Vagina (tissue), 2 donors: ENCODE measurements at places on chromosomes 5 and 9. TPM values are rescaled to one million over a fixed set of nuclear protein-coding genes. Genes with fewer than 3 reads are reported as not detected.

DNA sequence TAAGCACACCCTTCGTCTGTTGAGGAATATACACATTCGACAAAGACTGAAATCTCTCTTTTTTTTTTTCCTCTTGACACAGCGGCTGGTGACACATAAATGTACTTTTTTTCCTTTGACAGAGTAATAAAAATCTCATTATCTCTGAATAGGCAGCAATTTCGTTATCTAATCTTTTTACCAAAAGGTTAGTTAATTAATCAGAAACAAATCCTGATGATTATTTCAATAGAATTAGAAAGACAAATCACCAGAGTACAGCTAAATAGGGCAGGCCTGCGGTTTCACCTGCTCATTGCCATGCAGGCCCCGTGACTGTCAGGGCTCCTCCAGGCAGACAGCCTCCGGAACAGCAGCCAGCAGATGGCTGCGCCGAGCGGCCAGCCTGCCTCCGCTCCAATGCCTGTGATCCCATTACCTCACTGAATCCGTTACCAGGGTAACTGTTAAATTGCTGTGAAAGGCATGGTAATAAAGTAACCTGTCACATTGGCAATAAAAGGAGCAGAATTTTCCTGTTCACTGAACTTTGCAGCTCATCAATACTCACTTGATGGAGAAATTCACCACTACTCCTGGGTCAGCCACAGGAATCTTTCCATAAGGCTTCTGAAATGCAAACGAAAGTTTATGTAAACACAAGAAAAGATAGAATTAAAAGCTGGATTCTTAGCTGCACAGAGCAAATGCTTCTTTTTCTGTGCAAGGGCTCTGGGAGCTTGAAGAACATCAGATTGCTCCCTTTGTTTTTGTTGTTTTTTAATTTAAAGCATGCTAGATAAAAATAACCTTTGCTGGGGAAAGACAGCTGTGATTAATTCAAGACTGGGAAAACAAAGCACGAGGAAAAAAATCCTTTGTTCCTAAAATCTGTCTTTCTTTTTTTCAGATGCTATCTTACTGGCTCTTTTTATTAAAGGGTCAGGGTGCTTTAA lies 666.4 kb upstream of the ZNF608 start:
- peak overlapping the region; percentile 17 for H3K4me3 ChIP-seq
- H3K4me1 ChIP-seq, result peaks cover 62% of the 10 kb centered on the region
- no peaks in the 10 kb centered on the region for H3K36me3 ChIP-seq
- H3K27me3 ChIP-seq, result no peaks in the 10 kb centered on the region
- peak overlapping the region; percentile 40 for H3K27ac ChIP-seq

DNA sequence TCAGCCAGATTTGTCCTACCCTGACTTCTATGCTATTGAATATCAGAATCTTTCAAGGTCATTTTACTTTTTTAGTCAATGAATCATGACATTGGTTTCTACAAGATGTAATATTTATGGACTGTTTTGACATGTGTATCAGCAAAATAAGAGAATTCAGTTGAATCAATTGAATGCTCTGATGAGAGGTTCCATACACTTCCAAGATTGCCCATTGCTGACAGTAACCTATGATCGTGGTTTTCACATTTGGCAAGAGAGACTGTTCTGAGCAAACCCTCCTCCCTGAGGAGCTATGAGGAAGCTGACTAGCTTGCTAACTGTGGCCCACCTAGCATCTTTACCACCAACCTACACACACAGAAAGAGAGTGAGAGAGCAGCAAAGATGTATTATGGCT lies 56.7 kb upstream of the FST start:
- no peak overlapping the region for H3K4me3 ChIP-seq
- H3K27ac ChIP-seq, result no peak overlapping the region
- no peaks in the 10 kb centered on the region for H3K27me3 ChIP-seq
- H3K36me3 ChIP-seq, result no peaks in the 10 kb centered on the region

DNA sequence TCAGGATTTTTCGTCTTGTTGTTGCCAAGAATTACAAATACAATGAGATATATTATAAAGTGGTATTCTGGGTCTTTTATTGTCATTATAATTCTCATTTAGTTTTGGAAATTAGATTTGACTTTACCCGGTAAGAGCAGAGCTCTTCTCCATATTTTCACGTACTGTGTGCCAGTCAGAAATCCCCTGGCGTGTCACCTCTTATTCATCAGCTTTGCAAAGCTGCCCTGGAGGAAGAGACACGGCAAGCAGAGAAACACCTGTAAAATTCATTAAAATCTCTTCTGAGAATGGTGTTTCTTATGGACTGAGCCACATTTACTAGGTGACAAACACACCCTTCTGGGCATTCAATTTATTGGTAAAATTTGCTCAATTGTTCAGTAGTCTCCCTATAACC lies 440.4 kb downstream of the HINT1 start:
- no peaks in the 10 kb centered on the region for H3K27me3 ChIP-seq
- no peak for DNase-seq
- H3K4me3 ChIP-seq, result no peak overlapping the region
- no peak overlapping the region for H3K27ac ChIP-seq
- no peaks in the 10 kb centered on the region for H3K4me1 ChIP-seq
- H3K36me3 ChIP-seq, result no peaks in the 10 kb centered on the region

- H3K27ac ChIP-seq, result no peak overlapping the region
- H3K4me3 ChIP-seq, result no peak overlapping the region
- H3K4me1 ChIP-seq, result no peaks in the 10 kb centered on the region
- DNase-seq, result no peak
- H3K27me3 ChIP-seq, result no peaks in the 10 kb centered on the region
Observed at GRCh38 chr5:10615693-10616092, 51.8 kb downstream of the ANKRD33B start.

The LECT2 gene
- not detected for total RNA-seq

GRCh38 chr5:179287631-179288030 lies 57.6 kb downstream of the ADAMTS2 start:
- no peaks in the 10 kb centered on the region for H3K36me3 ChIP-seq
- no peak overlapping the region for H3K4me3 ChIP-seq
- no peak for DNase-seq
- H3K27me3 ChIP-seq, result no peaks in the 10 kb centered on the region
- H3K4me1 ChIP-seq, result peaks cover 43% of the 10 kb centered on the region

The PCDHGB7 gene
- total RNA-seq, result 14.2 TPM

- no peaks in the 10 kb centered on the region for H3K27me3 ChIP-seq
- no peak for DNase-seq
- no peaks in the 10 kb centered on the region for H3K36me3 ChIP-seq
- H3K4me3 ChIP-seq, result no peak overlapping the region
- H3K27ac ChIP-seq, result no peak overlapping the region
- H3K4me1 ChIP-seq, result no peaks in the 10 kb centered on the region
Observed at GRCh38 chr9:106017198-106017740, 322.9 kb downstream of the TMEM38B start.

DNA sequence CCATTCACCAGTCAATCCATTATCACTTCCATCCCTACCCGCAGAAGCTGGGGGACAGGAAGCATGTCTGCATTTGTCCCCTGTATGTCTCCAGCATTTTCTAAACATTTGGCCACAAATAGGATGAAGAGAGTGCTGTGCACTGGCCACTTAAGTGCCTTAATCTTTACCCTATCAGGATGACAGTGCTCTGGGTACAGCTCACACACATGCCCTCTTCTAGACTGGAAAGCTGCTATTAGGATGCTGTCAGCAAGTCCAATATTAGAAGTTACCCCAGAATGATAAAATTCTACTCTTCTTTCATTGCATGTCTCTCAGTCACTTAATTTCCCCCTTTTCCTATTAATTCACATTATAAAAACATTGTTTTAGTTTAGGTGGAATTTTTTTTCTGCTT lies 168.4 kb downstream of the RASEF start:
- no peak overlapping the region for H3K4me3 ChIP-seq
- no peaks in the 10 kb centered on the region for H3K27me3 ChIP-seq
- H3K4me1 ChIP-seq, result no peaks in the 10 kb centered on the region
- H3K27ac ChIP-seq, result no peak overlapping the region
- no peaks in the 10 kb centered on the region for H3K36me3 ChIP-seq

- H3K4me3 ChIP-seq, result no peak overlapping the region
- DNase-seq, result no peak
- no peaks in the 10 kb centered on the region for H3K27me3 ChIP-seq
- H3K4me1 ChIP-seq, result no peaks in the 10 kb centered on the region
- no peak overlapping the region for H3K27ac ChIP-seq
- H3K36me3 ChIP-seq, result no peaks in the 10 kb centered on the region
Observed at GRCh38 chr5:170469414-170469813, 34.4 kb upstream of the KCNIP1 start.

- H3K27me3 ChIP-seq, result no peaks in the 10 kb centered on the region
- H3K4me1 ChIP-seq, result peaks cover 20% of the 10 kb centered on the region
- H3K27ac ChIP-seq, result peak overlapping the region; percentile 56
- DNase-seq, result no peak
- H3K36me3 ChIP-seq, result no peaks in the 10 kb centered on the region
- H3K4me3 ChIP-seq, result no peak overlapping the region
Observed at GRCh38 chr9:130118841-130119518, 53.2 kb upstream of the NCS1 start.

DNA sequence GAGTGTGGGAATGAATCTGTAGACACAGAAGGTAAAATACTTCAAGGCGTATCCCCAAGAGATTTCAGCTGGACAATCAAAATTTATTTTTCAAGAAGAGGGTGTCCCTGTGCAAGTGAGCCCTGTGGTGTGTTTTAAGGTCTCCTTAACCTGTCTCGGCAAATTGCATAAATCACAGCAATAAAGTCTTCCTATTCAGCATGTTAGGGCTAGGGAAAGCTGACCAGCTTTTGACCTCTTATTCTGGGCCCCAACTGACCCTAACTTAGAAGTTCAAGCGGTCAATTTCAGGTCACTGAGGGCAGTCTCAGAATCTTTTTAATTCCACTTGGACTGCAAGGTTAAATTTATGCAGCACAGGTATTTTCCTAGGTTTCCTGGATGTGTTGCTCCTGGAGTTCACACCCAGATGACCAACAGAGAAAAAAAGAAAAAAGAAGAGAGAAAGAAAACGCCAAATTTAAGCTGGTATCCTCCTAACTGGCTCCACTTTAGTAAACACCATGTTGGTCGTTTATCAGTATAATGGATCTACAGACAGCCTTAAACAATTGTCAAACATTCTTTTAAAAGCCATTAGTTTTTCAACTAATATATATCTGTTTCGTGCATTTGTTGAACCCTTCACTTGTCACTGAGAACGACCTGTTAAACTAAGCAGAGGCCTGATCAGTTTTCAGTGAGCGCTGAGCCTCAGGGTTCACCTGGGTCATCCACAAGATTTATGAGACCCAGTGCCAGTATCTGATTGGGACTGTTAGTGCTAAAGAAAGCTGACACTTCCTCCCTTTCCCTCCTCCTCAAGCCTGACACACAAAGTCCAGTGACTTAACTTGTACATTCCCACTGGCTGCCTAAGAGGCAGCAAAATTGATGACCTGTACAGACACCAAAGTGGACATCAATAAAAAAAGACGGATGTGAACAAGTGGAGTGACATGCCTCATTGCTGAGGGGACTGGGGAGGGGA lies 546.1 kb downstream of the NR2F1-AS1 start:
- H3K4me3 ChIP-seq, result no peak overlapping the region
- H3K27me3 ChIP-seq, result no peaks in the 10 kb centered on the region
- H3K4me1 ChIP-seq, result no peaks in the 10 kb centered on the region
- no peak for DNase-seq

GRCh38 chr5:103340132-103340531 lies 81.6 kb downstream of the MACIR start:
- H3K4me3 ChIP-seq, result no peak overlapping the region
- no peaks in the 10 kb centered on the region for H3K36me3 ChIP-seq
- H3K27me3 ChIP-seq, result no peaks in the 10 kb centered on the region
- no peak for DNase-seq

The FAM169A gene
- total RNA-seq, result 0.98 TPM

- DNase-seq, result no peak
- no peaks in the 10 kb centered on the region for H3K36me3 ChIP-seq
- no peaks in the 10 kb centered on the region for H3K27me3 ChIP-seq
- no peak overlapping the region for H3K4me3 ChIP-seq
Observed at GRCh38 chr9:118414676-118415075, 710.5 kb downstream of the TLR4 start.

DNA sequence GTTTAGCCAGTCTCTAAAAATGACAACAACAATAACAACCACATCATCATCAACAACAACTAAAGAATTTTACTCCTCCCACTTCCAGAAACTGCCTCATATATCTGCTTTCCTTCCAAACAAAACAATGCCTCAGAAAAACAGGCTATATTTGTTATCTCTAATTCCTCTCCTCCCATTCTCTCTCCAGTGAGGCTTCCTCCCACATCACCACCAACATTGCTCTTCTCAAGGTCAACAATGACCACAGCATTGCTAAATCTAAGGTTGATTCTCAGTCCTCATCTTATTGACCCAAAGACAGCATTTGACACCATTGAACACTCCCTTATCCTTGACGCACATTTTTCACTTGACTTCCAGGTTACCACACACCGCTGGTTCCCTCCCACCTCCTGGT lies 38.1 kb upstream of the PRUNE2 start:
- no peak overlapping the region for H3K27ac ChIP-seq
- H3K4me1 ChIP-seq, result no peaks in the 10 kb centered on the region
- no peak overlapping the region for H3K4me3 ChIP-seq

GRCh38 chr5:124921694-124922093 lies 175.3 kb upstream of the ZNF608 start:
- no peaks in the 10 kb centered on the region for H3K36me3 ChIP-seq
- H3K27ac ChIP-seq, result no peak overlapping the region
- no peak for DNase-seq

DNA sequence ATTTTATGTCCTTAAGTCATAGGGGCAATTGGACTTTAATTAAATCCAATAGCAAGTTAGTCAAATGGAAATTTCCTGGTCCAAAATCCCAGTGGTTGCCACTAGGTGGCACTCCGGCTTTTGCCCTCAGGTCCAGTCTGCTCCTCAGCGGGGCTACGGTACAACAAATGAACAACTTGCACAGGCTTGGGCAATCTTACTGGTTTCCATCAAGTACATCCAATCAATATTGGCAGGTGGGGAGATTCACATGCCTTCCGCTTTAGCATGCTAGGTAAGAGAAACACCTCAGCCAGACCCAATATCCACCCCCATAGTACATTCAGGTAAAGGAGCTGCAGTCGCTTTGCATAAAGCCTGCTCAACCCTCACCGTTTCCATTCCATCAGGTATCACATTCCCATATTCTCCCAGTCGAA lies 6.3 kb upstream of the MXD3 start:
- DNase-seq, result no peak
- no peaks in the 10 kb centered on the region for H3K36me3 ChIP-seq
- no peak overlapping the region for H3K4me3 ChIP-seq
- H3K27ac ChIP-seq, result no peak overlapping the region
- H3K27me3 ChIP-seq, result no peaks in the 10 kb centered on the region
- H3K4me1 ChIP-seq, result no peaks in the 10 kb centered on the region

DNA sequence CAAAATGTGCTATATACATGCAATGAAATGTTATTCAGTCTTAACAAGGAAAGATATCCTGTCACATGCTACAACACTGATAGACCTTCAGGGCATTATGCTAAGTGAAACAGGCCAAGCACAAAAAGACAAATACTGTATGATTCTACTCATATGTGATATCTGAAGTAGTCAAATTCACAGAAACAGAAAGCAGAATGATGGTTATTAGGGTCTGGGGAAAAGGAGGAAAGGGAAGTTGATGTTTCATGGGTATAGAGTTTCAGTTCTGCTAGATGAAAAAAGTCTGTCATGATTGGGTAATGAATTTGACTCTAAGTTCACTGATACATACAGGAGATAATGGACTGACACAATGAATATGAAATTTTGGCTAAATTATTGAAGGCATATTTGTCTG lies 11.2 kb upstream of the RIC1 start:
- no peak overlapping the region for H3K4me3 ChIP-seq
- H3K27ac ChIP-seq, result no peak overlapping the region
- no peak for DNase-seq
- no peaks in the 10 kb centered on the region for H3K36me3 ChIP-seq
- H3K4me1 ChIP-seq, result peaks cover 18% of the 10 kb centered on the region
- no peaks in the 10 kb centered on the region for H3K27me3 ChIP-seq

The AQP3 gene
- 868 TPM for total RNA-seq

The NUTM2F gene
- not detected for total RNA-seq

The SLC45A2 gene
- not detected for total RNA-seq
